ENCODE measurements at places on chromosomes 5 and 9.
A peak's percentile ranks its signal among the peaks of the same experiment; 100 is the strongest.

GRCh38 chr9:108412755-108413154 is 443.0 kb downstream of the ACTL7B start:
- no peak for DNase-seq

GRCh38 chr5:79738349-79738748 is 48.7 kb downstream of the CMYA5 start:
- DNase-seq = no peak

DNA sequence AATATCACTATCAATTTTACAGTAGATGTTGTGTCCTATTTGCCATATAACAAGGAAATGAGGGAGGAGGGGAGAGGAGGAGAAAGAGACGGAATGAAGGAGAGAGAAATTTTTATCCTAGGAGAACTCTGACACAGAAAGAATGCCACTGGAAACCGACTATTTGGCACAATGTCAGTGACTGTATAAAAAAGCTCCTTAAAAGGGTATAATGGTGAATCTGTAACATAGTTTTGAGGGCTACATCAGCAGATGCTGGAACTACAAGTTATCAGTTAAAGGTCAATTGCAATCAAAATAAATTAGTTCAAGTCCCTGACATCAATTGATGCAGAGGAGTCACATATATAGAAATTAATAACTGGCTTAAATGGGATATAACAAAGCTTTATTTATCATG is 5.7 kb downstream of the EDIL3 start:
- DNase-seq = no peak

DNA sequence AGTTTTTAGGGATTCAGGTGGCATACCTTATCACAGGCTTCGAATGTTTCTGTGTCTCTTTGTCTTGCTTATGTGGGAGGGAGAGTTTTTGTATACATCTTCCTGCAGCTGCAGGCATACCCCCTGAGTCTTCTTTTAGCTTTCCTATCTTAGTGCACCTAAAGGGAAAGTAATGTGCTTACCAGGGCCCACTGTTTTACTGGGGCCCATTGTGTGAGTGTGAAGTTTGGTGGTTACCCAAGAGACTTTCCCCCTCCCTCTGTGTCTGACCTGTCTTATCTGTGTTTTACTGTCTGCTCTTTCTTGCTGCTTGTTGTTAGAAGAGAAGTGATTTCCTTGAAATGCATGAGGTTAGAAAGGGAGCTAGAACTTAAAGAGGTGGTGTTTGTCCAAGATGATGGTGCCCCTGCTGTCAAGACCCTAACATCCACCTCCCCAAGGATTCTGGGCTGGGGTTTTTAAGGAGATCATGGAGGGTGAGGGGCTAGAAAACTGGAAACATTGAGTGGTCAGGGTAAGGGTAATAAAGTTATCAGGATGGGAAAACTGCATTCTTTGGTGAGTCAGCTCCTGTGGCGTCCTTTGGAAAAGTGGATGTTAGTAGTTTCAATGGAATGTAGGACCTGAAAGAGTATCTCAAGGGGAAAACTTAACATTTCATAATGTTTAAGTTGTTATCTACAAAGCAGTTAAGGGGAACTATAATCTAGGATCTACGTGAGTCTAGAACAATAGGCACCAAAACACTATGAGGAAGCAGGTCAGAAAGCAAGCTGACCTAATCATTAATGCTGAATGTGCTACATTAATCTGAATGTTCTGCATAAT is 583.5 kb upstream of the TUSC1 start:
- no peak for DNase-seq

GRCh38 chr9:136623842-136624183 is 38.9 kb upstream of the EGFL7 start:
- no peak for DNase-seq

DNA sequence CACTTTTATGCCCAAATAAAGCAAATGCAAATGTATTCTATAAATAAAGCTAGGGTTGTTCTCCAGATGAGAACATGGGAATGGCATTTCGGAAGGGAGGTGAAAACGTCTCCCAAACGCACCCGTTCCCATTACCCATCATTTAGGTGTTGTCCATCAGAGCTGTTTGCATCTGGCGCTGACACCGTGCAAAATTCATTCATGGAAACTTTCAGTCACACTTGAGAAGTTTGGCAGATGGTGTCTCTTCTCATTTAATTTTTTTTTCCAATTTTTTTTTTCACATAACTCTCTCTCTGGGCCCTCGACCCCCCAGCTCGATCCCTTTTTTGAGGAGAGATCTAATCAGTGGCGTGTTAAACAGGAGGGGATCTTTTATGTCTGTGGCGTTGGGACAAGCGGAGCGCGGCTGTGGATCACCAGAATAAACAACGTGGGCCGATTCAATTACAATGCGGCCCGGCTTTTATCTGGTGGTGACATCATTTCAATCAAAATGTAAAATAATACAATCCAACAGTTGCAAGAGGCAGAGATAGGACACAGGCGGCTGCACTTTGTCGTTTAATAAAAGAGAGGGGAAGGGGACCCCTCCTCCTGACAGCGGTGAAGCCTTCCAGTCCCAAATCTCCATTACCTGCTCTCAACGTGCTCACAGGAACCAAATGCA is 246.1 kb upstream of the IRX4 start:
- no peak for DNase-seq

- DNase-seq = no peak
These were observed 1190.1 kb downstream of the CDH12 start for GRCh38 chr5:21663082-21663481.

DNA sequence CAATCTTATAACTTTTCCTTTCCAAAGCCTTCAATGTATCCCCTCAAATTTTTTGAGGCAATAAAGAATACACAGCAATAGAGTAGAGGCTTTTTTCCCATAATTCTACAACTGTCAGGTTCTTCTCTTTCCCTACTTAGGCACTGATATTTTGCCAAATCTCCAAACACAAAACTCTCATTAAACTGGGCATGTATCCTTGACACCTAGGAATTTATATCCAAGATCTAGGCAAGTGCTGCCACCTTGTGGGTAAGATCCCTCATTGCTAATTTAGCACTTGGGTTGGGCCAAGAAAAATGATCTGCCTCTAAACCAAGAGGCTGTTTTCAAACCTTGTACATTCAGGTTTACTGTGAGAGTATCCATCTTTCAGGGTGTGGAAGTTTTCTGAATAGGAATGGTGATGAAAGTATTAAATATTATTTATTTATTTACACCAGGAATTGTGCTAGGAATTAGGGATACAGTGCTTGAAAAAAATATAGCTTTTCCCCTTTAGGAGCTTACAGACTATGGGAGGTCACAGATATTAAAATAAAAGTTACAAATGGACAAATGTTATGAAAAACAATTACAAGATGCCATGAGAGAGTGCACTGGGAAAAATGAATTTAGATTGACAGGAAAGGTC is 17.6 kb downstream of the TSTD2 start:
- DNase-seq = peak; percentile 27

GRCh38 chr9:111163716-111164389 is 125.6 kb upstream of the LPAR1 start:
- DNase-seq = no peak

DNA sequence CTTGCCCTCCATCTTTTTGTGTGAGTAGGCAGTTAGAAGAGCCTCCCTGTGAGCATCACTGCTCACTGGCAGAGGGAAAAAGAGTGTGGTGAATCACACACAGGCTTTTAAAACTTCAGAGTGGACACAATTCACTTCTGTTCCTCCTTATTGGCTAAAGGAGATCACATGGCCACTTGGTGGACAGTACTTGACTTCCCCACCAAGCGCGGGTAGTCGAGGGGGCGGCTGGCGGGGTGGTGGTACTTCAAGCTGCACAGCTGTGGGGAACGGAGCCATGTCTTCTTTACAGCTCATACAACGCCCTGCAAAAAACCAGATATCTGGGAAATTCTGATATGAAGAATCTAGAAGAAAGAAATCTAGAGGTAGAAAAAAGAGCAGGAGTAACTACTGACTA is 95.4 kb downstream of the PAM start:
- DNase-seq = no peak

- DNase-seq = no peak
These were observed 47.0 kb downstream of the CXXC5 start for GRCh38 chr5:139695178-139695573.

DNA sequence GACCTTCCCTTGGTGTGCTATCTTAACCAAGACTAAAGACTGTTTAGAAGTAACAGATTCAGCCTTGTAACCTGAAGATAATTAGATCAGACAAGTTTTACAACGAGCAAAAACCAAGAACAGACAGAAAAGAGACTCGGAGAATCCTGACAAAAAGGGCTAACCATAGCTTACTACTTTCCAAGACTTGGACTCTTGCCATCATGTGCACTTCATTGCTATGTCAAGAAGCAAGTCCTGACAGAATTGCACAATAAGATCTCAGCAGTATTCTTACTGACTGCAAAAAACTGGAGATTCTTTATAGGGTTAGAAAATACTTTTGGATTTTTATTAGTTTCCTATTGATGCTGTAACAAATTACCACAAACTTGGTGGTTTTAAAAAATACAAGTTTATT is 1539.0 kb upstream of the NUDT12 start:
- DNase-seq = no peak

DNA sequence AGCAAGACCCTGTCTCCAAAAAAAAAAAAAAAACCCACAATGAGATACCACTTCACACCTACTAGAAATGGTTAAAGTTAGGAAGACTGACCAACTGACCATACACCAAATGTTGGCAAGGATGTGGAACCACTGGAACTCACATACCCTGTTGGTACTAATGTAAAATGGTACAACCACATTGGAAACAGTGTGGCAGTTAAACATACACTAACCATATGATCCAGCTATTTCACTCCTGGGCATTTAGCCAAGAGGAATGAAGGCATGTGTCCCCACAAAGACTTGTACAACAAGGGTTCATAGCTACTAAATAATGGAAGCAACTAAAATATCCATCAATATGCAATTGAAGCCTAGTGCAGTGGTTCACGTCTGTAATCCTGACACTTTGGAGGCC is 21.3 kb downstream of the NAIF1 start:
- no peak for DNase-seq

- DNase-seq = no peak
These were observed 37.9 kb downstream of the FBXO38 start for GRCh38 chr5:148421661-148422060.

DNA sequence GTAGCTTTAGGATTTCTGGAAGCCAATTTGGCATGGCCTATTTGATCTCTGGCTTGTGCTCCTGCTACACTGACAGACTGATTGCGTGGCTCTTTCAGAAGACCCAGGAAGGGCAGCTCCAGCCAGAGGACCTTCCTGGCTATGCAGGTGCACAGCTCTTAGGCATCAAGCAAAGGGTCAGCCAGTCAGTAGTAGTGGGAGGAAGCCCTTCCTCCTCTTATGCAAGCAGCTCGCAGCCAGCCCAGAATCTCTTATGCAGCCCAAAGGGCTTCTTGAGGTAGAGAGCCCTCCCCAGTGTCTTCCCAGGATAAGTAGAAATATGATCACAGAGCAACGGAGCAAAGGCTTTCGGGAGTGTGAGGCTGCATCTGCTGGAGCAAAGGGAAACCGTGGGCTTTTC is 43.2 kb downstream of the SLC36A1 start:
- DNase-seq = no peak

GRCh38 chr5:137231540-137231939 is 267.6 kb downstream of the SPOCK1 start:
- no peak for DNase-seq

- no peak for DNase-seq
These were observed 95.8 kb upstream of the RETREG1 start for GRCh38 chr5:16712620-16713019.

- no peak for DNase-seq
These were observed 114.9 kb upstream of the SLC25A48 start for GRCh38 chr5:135719428-135720063.

DNA sequence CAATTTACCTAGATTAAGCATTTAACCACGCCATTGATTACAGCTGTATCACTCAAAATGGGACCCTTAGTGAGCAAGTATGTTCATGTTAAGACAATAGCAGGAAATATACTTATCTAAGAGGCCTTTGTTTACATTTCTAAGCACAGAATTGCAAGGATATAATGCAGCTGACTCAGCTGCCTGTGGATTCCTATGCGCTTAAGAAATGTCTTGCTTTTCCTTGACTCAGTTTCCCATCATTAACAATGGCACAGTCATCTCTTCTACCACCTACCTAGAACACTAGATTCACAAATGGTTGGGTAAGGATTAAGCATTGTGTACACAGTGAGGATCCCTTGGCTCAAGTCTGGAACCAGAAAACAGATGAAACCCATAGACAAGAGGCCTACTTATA is 163.8 kb downstream of the TSSK1B start:
- no peak for DNase-seq

- no peak for DNase-seq
These were observed 121.1 kb downstream of the LHX2 start for GRCh38 chr9:124132671-124133147.

GRCh38 chr5:149485655-149486615 is 65.3 kb downstream of the CSNK1A1 start:
- DNase-seq = no peak

DNA sequence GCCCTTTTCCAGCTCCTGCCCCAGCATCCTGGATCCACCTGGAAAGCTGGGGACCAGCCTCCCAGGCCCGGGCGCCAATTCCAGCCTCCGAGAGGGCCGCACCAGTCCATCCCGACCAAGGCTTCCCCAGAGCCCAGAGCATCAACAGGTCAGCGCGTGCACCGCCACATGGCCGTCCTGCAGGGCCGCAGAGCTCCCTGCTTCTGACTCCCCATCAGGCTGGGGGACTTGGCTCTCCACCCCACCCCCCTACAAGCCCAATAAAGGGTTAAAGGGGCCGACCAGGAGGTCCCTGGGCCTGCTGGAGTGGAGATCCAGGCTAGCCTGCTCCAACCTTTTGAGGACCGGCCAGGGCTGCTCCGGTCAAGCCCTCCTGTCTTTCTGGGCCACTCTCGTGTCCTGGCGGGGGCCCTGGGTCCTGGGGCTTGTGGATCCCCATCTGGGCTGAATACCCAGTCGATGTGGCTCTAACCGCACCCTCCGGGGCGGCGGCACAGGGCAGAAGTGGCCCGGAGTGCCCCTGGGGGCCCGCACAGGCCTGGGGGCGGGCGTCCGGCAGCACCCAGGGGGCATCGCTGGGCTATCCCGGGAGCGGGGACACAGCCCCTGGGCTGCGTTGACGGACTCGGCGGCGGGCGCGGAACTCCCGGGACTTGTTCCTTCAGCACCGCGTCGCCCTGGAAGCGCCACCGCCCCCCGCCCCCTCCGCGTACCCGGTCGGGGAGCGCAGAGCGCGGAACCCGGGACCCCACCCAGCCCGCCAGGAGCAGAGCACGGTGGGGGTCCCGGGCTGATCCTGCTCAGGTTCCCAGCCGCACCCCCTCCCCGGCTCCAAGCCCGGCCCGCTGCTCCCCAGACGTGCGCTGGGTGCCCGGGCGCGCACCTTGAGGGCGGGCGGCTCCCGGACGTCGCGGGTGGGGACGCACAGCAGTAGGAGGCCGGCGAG is 590 bp downstream of the ENTPD2 start:
- no peak for DNase-seq

GRCh38 chr5:169190849-169191248 is 110.1 kb downstream of the SLIT3 start:
- DNase-seq = no peak

GRCh38 chr5:67032921-67033664 is 163.5 kb downstream of the CD180 start:
- DNase-seq = no peak

DNA sequence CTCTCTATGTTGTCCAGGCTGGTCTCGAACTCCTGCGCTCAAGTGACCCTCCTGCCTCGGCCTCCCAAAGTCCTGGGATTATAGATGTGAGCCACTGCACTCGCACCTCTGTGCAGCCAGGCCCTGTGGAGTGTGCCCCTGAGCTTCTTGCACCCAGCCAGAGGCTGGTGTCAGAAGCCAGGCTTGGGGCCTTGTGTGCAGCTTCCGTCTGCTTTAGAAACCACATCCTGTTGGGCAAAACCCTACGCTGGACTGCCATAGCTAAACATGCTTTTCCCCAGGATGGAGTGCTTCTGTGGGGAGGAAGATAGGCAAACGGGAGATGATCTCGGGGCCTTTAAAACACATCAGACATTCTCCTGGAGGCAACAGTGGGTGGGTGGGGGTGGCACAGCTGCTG is 40.1 kb downstream of the PRRT1B start:
- no peak for DNase-seq

All from NCI-H2107 (cell line).